ENCODE measurements at places on chromosomes 5 and 9. TPM values are rescaled to one million over a fixed set of nuclear protein-coding genes. Genes with fewer than 3 reads are reported as not detected.

- no peak for DNase-seq
These were observed 23.9 kb upstream of the TERT start for GRCh38 chr5:1318659-1319251.

Gene BAAT
- total RNA-seq = 0.13 TPM

GRCh38 chr5:68370196-68370595, 154.6 kb downstream of the PIK3R1 start:
- no peak for DNase-seq

GRCh38 chr5:21918451-21918850, 934.7 kb downstream of the CDH12 start:
- no peak for DNase-seq

- no peak for DNase-seq
These were observed 50.2 kb downstream of the OTULIN start for GRCh38 chr5:14714706-14715105.

DNA sequence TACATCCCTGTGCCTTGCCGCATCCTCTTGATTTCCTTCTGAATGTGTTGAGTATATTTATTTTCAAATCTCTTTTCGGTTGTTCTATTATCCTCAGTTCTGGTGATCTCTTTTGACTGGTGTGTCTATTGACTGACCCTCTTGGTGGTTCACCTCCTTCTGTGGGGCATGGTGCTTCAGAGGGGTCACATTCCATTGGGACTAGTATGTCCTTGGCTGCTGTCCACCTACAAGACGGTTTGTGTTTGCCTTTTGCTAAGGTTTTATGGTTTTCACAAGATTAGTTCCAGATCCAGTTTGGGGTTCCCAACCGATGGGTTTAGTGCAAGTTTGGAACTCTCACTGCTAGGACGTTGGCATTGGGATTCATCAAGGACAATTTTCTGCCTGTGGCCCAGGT, 66.6 kb downstream of the PHF2 start:
- DNase-seq = peak; percentile 26

GRCh38 chr9:89116805-89117192, 61.8 kb downstream of the SHC3 start:
- DNase-seq = no peak

Gene PCDHGA9
- not detected for total RNA-seq

DNA sequence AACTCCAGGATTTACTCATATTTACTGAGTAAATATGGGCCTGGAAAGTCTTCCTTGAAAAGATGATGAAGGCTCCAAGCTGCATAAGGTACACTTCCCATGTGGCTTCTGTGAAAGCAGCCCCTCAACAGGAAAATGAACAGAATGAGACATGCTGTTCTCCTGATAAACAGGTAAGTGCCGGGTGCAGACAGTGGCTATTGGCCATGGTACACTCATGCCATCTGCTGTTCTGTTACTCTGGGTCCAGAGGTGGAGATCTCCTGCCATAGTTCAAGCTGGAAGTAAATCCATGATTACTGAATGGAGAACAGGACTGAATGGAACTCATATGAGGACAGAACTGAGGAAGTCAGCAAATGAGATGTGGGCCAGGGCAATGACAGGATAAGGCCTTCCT, 103.6 kb downstream of the SLIT3 start:
- DNase-seq = no peak
